NCI-H2081 (cell line): ENCODE measurements at places on chromosomes 16 and 17.

GRCh38 chr17:55238931-55239297 lies 25.8 kb upstream of the HLF start:
- peak; percentile 38 for DNase-seq

DNA sequence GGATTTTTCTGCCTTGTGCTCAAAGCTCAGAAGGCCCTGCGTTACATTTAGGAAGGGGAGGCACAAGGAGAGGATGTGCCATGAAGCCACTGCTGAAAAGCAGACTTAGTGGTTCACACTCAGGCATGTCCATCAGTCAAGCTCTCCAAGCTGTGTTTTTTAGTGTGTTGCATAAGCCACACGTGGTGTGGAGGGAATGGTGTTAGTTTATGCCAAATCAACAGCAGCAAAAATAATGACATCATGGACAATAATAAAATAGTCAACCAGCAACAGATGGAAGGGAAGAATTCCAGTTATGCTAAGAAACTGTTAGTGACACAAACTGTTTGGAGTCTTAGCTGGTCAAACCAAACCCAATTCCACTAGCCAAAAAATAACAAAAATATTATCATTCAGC lies 438.3 kb downstream of the NPIPA7 start:
- no peak for DNase-seq

GRCh38 chr17:74748279-74748528 lies 224 bp upstream of the NHERF1 start:
- no peak for DNase-seq

DNA sequence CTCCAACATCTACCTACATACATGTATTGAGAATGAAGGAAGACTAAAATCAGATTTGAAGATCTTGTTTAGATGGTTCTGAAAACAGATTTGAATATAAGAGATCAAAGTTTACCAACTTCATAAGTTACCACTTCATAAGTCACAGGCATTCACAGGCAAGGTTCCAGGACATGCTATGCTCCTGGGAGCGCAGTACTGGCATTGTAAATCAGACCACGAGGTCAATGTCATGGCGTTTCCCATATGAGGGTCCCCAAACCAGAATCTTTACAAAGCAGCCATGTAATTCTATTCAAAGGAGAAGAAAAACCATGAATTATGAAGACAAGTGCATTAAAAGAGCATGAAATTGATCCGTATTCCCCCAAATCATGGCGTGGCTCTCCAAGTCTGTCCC lies 3.0 kb downstream of the CDH11 start:
- no peak for DNase-seq

DNA sequence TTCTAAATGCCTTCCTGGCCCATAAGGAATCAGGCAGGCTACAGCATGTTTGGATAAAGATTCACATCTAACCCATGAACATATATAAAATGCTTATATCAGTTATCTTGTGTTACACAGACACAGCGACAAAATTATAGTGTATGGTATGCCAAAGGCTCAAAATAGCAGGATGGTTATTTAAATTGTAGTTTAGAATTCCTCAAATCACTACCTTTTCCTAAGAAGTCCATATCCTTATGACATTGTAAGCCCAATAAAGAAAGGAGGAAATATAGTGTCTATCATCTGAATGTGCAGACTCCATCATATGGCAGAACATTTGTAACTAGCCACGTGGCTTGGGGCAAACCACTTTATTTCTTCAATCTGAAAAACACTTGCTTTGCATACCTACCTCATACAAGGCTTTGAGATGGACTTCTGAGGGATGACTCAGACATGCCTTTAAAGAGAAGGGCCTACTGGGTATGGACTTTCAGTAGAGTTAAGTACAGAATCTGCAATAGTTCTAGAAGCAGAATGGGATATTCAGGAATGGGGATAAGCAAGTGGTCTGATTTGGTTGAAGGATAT lies 12.1 kb upstream of the DHX8 start:
- no peak for DNase-seq

DNA sequence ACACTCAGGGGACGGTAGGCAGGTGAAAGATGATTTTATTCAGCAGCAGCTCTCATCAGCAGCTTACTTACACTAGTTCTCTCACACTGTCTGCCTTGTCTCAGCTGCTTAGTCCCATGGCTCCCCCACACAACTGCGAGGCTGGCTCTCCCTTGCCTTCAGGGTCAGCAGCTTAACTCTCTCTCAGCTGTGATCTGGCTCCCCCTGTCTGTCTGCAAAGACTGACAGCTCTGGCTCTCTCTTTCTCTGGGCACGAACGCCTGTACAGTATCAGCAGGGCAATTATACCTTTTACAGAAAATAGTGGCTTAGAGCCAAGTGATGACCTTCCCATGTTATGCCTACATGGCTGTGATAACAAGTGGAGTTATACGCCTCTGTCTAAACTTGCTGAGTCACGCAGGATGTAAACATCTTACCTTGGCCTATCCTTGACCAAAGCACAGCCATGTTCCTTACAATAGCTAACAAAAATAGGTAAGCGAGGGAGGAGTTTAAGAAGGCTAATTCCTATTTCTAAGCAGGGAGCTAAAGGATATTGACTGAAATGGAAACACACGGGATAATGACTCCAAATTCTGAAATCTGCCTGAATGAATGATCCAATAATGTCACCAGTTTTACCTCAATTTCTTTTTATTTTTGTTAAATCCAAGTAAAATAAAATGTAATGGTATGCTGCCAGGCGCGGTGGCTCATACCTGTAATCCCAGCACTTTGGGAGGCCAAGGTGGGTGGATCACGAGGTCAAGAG lies 1.1 kb upstream of the NDUFAB1 start:
- DNase-seq: no peak

- no peak for DNase-seq
Observed at GRCh38 chr16:74165566-74166080, 131.0 kb upstream of the PSMD7 start.
